ENCODE measurements at places on chromosomes 6 and 20.

- DNase-seq, result no peak
Observed at GRCh38 chr20:47785854-47786764, 828 bp upstream of the SULF2 start.

GRCh38 chr6:124962639-124963415, 590 bp downstream of the RNF217 start:
- no peak for DNase-seq

- DNase-seq, result peak; percentile 59
Observed at GRCh38 chr6:142728364-142728763, 216.6 kb downstream of the HIVEP2 start.

GRCh38 chr20:3218307-3218988, 9.2 kb downstream of the ITPA start:
- DNase-seq, result peak; percentile 55

DNA sequence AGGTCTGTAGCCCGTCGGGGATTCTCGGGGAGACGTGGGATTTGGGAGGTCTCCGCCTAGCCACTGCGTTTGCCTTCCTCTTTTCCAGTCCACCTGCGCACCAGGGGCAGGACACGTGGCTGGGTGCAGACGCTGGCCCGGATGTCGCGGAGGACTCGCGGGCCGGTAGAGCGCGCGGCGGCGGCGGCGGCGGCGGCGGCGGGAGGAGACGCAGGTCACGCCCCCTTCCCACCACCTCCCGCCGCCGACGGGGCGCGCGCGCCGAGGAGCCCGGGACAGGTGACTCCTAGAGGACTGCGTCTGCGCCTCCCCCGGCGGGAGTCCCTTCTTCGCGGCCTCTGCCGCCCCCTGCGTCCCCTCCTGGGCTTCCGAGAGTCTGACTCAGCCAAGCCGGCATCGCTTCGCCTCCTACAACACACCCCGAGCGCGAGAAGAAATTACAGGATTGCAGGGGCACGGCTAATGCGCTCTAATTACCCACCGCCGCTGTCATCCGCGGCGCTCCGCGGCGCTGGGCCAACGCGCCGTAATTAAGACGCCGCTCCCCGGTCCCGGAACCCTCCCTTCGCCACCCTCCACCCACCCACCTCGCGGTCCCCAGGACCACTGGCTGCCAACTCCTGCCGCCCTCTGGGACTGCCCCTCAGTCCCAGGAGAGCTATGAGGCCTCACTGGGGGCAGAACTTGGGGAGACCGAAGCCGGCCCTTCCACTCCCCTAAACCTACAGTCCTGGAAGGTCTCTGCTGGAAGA, 124.5 kb downstream of the MRPL14 start:
- no peak for DNase-seq

GRCh38 chr20:49560186-49560585, 7.8 kb downstream of the PTGIS start:
- no peak for DNase-seq

DNA sequence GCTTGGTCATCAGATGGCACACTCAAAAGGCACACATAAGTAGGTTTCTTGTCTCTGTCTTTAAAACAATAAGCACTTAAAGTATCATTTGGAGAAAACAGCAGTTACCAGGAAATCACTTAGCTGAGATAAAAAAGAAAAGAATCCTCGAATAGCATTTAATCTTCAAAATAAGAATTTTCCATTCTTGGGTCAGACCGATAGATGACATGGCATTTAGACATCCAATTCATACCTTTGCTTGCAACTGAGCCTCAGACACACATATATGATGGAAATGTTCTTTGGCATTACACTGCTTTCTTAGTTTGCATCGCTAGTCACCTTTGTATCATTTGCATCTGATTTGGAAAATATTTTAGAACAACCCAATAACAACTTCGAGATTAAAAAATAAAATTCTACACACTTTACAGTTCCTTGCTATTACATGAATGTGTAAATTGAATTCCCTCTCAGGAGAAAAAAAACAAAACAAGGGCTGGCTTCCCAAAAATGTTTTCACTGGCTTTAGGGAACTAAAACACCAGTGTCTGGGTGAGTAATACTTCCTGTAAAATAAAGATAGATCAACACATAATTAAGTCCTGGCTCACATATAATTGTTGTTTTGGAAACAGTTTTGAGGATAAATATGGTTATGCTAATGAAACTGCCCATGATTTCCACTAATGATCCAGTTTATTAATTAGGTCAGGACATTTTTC, 1.3 kb upstream of the RNF217 start:
- DNase-seq, result no peak

GRCh38 chr20:62816031-62816883, 593 bp upstream of the COL9A3 start:
- no peak for DNase-seq

GRCh38 chr6:108652375-108652774, 91.7 kb downstream of the FOXO3 start:
- DNase-seq, result no peak

- DNase-seq, result no peak
Observed at GRCh38 chr6:5446362-5447075, 185.2 kb downstream of the FARS2 start.

GRCh38 chr6:73734832-73735453, 38.9 kb downstream of the CD109 start:
- DNase-seq, result no peak

DNA sequence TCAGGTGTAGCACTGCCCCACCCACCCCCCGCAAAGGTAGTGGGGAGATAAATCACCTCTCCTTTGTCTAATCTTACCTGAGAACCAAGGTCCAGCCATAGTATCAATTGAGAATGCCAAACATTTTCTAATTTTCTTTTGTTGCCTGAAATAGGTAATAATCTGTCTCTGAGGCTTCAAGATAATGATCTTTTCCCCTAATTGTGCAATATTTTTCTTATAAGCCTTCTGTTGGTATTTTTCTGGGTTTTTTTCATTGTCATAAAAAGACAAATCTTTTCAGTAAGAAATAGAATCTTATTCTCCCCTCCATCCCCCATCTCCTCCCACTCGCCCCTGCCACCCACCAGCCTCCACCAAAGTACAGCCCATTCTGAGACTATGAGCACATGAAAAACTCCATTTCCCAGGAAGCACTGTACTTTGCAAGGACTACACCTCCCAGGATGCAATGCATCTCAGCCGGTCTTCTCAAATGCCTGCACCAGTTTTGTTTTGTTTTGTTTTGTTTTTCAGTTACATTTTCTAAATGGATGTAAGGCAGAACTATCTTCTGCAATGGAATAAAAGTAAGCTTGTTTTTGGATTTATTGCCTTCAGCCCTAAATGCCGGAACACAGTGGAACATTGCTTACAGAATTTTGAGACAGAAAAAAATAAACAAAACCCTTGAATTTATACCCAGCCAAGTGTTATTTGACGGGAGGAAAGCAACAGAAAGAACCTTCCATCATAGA, 268.0 kb downstream of the TFAP2A start:
- DNase-seq, result peak; percentile 19

- DNase-seq, result no peak
Observed at GRCh38 chr6:89853068-89853467, 23.4 kb downstream of the CASP8AP2 start.

- no peak for DNase-seq
Observed at GRCh38 chr20:3111995-3112394, 27.5 kb upstream of the AVP start.

DNA sequence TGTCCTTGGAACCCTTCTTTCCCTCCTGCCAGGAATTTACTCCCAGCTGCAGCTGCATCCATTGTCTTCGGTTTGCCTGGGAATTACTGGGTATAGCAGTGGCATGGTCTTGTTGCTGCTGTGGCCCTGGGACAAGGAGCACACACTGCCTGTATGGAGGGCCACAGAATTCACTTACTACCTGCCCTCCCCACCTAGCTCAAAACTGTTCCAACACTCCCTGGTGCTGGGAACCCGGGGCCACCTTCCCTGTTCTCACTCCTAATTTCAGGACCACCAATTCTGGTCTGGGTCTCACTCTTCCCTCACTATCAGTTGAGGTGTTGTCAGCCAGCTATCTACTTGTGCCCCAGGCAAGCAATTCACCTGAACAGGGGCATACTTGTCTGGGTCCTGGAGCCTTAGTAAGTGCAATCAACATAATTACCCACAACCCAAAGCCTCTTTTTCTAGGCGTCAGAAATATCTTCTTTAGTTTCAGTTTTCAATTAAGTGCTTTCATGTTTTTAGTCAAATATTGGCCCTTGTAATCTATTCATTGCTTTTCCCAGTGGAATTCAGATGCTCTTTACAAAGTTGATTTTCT, 47.2 kb downstream of the METTL24 start:
- no peak for DNase-seq

DNA sequence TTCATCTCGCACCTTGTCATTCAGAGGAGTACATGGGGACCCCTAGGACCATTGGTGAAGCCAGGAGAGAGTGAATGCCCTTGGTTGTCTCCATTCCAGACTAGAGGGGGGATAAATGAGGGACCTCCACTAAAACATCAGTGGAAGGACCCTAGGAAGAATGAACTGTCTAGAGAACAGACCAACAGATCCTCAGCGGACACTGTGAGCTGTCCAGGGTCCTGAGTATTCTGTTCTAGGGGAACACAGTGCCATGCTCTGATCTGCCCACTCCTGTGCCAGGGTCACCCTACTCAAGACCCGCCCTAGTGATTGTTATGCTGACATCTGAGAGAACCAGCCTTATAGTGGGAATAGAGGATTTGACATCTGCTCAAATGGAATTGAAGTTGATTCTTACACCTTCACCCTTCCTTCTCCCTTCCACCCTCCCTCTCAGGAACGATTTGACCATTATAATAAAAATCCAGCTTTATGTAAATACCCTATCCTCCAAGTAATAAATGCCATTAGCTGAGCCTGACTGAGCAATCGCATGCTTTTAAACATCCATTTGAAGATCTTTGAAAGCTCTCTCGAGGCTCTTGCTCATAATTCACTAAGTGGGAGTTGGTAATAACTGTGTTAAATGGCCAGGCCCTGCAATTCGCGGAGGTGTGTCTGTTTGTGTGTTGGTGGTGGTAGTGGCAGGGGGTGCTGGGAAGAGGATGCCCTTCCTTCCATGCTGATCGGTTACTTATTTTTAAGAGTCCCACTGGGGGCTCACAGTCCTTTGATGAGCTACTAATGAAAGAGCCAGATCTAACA, 43.6 kb upstream of the SLC32A1 start:
- DNase-seq, result no peak

DNA sequence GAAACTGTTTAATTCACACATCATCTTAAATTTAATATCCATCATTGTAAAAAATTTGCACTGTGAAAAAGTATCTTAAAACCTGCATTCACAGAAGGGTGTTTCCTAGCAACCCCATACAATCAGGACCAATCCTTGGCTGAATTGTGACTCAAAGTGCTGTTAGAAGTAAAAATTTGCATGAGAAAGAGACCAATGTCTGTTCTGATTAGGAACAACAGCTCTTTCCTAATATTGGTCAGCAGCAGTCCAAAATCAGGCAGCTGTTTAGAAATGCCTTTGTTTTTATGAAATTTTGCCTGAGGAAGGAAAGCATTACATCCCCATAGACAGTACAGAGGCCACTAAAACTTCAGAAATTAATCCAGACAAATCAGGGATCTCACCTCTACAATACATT, 987.0 kb downstream of the HACE1 start:
- no peak for DNase-seq

GRCh38 chr6:167485186-167485978, 160.5 kb downstream of the TTLL2 start:
- DNase-seq, result no peak

DNA sequence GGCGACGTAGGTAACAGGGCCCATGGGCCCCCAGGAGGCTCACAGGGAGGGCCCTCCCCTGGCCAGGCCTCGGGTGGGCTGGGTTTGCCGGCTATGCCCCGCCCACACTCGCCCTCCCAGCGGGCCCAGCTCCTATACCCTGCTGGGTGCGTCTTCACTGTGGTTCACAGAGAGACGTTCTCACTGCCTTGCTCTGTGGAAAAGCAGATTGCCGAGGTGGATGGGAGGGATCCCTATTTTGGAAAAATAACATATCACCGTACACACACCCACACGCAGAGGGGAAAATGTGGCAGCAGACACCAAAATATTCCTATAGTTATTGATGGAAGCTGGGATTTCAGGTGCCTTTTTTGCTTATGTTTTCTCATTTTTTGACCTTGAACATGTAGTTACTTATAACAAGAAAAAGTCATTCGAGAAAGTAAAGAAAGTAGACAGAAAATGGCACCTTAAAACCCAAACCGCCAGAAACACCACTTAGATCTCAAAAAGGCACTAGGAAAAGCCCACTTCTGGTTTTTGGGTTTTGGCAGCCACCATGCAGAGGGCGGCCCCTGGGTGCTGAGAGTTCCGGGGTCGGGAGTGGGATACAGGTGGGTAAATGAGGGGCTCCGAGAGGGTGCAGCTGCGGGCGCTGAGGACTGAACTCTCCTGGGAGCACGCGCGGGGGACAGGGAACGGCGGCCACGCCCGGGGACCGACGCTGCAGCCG, 49.4 kb downstream of the TMEM242 start:
- peak; percentile 90 for DNase-seq

GRCh38 chr6:118218156-118218555, 311.1 kb downstream of the SLC35F1 start:
- no peak for DNase-seq

DNA sequence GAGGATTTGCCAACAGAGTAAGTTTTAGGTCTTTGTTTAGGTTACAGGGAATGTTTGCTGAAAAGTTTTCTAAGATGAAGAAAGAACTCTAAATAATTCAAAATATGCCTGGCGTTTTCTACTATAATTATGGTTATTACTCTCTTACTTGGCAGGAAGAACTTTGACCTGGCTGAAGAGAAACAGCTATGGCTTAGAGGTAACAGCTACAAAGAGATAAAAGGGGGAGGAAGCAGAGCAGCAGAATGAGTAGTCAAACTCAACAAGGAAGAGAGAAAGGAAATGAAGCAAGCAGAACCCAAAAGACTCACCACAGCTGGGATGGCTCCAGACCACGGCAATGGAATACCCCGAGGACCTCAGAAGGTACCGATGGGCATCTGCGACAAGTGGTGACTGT, 95.6 kb downstream of the KIF16B start:
- no peak for DNase-seq

DNA sequence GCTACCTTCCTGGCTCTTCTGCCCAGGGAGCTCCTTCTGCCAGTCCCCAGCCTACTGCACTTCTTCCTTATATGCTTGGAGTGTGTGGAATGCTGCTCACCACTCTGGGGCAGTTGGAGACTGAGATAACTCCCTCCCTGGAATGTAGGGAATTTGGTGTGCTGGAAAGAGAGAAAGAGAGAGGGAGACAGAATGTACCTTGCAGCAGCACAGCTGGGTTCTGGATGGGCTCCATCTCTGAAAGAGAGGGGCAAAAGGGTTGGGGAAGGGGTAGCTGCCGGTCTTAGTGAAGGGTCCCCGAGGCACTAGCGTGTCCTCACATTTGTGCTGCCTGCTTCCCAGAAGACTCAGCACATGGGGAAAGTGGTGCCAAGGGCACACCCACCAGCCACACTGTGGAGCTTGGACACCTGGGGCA, 40.2 kb upstream of the DDR1 start:
- DNase-seq, result no peak

- no peak for DNase-seq
Observed at GRCh38 chr20:56005389-56005715, at the start of gene CBLN4. CBLN4 (minus strand) TSS chr20:56005519; CDS start chr20:56004171, 1,348 bp downstream.

- no peak for DNase-seq
Observed at GRCh38 chr6:3455569-3456394, 1.1 kb downstream of the SLC22A23 start.

GRCh38 chr20:48196001-48196400, 410.7 kb upstream of the SULF2 start:
- no peak for DNase-seq

- DNase-seq, result no peak
Observed at GRCh38 chr6:2183246-2183645, 62.2 kb downstream of the GMDS start.

GRCh38 chr20:13715171-13715570, 69.5 kb downstream of the ESF1 start:
- no peak for DNase-seq

Measured in SHP77 treated with DMSO at 0.1 percent for 48 hours (cell line).